ENCODE measurements at places on chromosomes 3 and 15.

GRCh38 chr15:59632714-59633113 lies 21.1 kb downstream of the GCNT3 start:
- DNase-seq: no peak

- no peak for DNase-seq
Measured at GRCh38 chr3:177968891-177969290, 567.3 kb upstream of the KCNMB2 start.

GRCh38 chr3:183260167-183260904 lies 7.3 kb downstream of the B3GNT5 start:
- DNase-seq: no peak

GRCh38 chr3:25064681-25065080 lies 363.4 kb upstream of the RARB start:
- DNase-seq: no peak

DNA sequence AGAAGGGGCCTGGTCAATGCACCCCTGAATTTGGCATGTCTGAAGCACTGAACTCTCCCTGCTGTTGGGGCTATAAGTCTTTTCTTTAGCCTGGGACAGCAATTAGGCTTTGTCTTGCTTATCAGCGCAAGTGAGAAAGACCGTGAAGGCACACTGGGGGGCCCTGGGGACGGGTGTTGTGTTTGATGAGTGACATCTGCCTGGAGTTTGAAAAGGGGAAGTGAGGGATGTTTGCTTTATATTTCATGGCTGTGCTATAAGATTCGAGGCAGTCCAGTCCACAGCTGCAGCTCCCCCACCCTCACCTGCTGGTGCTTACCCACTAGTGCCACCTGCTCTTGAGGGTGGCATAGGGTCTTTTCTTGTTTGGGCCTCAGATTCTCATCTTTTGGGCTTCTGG lies 44.8 kb downstream of the CEMIP start:
- no peak for DNase-seq

- DNase-seq: no peak
Measured at GRCh38 chr15:48647962-48648361, 2.5 kb upstream of the FBN1 start.

DNA sequence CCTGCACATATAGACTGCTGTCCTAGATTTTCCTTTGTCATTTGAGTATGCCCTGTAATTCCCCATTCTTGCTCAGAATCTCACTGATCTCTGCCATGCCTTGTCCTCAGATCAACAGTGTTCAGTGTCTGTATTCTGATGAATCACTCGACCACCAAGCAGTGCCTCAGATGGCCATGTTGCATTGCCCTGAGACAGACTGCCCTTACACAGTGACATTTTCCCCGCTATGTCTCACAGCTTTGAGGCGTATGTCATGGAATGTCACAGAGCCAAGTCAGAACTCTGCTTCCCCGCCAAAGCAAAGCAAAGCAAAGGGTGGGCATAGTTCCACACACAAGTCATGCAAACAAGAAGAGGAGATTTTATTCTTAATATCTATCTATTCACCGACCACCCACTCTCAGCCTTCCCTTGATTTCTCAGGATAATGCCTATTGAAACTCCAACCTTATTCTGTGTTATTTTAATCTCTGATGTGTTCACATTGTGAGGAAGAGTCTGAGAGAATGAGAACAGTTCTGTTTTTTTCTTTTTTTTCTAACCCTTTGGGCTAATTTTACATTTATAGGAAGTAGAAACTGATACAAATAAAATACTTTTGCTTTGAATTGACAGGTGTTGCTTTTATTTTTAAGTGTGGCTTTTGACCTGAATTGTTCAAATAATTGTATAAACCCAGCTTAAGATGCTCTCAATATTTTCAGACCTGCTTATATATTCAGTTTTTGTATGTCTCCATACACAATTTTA lies 16.9 kb upstream of the PSMD6 start:
- DNase-seq: no peak

GRCh38 chr3:19425825-19426224 lies 277.5 kb downstream of the KCNH8 start:
- DNase-seq: no peak

DNA sequence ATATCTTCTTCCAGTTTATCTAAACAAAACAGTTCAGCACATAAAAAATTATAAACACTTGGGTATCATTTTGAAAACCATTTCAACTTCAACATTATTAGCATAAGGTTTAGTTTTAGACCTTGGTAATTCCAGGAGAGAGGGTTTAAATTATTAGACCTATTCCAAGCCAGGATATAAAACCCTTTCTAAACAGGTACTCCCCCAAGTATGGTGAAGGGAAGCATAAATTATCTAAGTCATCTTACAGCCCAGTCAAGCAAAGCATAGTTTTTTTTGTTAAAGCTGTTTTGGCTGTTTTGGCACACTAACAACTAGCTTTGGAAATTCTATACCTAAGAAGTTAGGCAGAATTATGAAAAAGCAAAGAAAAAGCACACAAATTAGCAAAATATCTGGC lies 87.3 kb downstream of the FBN1 start:
- DNase-seq: no peak

DNA sequence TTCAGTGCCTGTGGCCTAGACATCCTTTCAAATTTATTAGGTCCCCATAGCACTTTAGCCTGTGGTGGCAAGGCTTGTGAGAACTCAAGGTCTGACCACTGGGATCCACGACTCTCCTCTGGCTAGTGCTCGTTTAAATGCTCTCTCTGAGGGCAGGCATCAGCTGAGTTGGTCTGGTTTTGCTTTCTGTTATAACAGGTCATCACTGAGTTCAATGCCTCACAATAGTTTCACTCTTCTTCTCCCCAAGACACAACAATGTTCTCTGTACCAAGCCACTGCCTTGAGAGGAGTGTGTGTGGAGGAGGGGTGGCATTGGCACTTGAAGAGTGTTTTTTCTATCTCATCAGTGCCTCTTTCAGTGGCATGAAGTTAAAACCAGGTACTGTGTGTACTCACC lies 7.6 kb downstream of the OR5K4 start:
- DNase-seq: no peak

DNA sequence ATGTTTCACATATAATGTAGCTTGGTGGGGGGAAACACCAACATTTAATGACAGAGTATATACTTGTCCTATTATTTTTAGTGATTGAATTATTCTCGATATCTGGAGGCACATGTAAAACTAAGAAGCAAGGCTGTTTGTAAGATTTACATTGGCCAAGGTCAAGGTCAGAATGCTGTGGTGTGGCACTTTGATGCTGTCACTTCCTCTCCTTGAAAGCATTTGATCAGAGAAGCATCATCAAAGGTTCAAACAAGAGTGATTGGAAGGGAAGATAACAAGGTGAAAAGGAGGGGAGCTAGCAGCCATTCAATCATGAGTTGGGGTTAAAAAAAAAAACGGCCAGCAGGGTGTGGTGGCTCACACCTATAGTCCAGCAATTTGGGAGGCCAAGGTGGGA lies 26.4 kb downstream of the RTF1 start:
- no peak for DNase-seq

DNA sequence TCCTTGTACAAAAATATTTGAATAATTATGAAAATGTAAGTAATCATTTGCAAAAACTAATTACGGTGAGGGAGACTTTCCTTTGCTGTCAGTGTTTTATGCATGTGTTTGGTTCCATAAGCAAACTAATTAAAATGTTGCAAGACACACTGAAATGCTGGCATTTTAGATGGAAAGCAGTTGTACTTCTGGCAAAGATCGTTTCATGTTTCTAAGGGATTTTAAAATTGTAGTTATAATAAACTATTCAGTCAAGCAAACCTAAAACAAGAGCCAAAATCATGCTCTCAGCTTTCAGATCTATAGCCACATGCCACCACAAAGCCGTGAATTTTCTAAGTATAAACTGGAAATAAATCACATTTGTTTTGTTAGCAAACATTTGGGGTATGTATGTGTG lies 240.1 kb upstream of the ZNF385D start:
- DNase-seq: no peak

DNA sequence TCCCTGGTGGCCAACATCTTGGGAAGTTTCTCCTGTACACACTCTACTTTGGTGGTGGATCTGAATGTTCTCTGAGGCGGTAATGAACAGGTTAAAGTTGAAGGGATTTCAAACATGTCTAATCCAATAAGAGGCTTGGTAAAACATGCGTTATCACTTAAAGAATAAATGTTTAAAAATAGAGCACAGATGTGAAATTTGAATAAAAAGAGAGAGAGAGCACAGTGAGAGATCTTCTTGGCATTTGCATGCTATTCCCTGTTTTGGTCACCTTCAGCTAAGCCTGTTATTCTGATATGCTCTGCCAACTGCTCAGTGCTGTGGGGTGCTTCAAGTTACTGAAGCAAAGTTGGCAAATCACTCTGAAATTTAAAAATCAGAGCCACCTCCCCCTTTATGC lies 237.7 kb upstream of the WNT5A start:
- DNase-seq: no peak

- DNase-seq: no peak
Measured at GRCh38 chr3:159798951-159799350, 189.7 kb upstream of the IL12A start.

DNA sequence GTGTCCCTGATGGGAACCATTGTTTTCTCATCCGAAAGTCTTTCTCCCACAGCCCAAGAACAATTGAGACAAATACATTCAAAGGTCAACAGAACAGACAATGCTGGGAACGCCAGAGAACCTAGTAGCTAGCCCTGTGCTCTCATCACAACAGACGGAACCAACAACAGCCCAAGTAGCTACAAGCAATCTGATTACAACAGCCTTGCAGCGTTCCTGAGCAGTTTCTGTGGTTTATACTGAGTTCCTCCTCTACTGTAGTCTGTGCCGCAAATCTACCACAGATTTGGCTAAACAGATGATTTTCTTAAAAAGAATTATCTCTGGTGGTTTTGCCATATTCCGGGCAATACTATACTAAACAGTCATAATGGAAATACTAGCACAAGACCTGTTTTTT lies 435.6 kb downstream of the MECOM start:
- DNase-seq: no peak

GRCh38 chr3:143011705-143012104 lies 10.3 kb downstream of the U2SURP start:
- DNase-seq: no peak

DNA sequence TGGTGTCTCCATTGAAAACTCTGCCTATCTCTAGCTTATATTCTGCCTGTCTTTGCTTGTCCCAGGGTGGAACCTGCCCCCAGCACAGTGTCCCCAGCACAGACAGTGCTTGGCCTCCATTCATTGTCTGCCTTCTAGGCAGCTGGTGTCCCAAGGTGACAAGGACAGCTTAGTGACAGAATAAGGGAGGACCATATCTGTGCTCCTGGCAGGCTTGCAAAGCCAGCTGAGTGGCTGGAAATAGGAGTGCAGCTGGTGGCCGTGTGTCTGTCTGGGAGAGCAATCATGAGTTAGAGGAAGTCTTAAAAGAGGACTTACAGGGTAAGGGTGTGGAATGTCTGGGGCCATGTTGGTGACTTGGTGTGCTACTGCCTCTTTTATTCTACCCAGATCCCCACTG lies 33.4 kb downstream of the SCN5A start:
- no peak for DNase-seq

GRCh38 chr3:15666277-15666676 lies 64.7 kb downstream of the BTD start:
- no peak for DNase-seq

DNA sequence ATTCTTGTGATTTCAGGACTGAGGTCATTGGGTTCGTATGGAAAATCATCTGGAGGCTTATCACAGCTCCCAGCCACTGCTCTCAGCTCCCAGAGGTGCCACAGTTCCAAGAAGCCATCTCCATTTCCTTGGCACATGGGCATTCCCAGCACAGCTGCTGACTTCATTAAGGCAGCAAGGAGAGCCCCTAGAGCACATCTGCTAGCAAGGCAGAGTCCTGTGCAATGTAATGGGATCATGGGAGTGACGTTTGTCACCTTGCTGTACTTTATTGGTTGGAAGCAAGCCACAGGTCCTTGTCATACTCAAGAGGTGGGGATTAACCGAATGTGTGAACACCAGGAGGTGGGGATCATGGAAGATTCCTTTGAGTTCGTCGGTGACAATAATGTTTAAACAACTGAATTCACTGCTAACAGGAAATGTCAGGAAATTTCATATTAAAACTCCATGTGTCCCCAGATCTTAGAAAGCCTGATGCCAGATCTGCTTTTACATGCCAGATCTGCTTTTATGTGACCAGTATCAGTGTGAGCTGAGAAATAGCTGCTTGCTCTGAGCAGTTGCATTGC lies 148.8 kb downstream of the GABRG3 start:
- no peak for DNase-seq

- DNase-seq: no peak
Measured at GRCh38 chr3:194885766-194886165, 200.1 kb downstream of the FAM43A start.

GRCh38 chr3:19938295-19938627 lies 4.2 kb upstream of the EFHB start:
- no peak for DNase-seq

DNA sequence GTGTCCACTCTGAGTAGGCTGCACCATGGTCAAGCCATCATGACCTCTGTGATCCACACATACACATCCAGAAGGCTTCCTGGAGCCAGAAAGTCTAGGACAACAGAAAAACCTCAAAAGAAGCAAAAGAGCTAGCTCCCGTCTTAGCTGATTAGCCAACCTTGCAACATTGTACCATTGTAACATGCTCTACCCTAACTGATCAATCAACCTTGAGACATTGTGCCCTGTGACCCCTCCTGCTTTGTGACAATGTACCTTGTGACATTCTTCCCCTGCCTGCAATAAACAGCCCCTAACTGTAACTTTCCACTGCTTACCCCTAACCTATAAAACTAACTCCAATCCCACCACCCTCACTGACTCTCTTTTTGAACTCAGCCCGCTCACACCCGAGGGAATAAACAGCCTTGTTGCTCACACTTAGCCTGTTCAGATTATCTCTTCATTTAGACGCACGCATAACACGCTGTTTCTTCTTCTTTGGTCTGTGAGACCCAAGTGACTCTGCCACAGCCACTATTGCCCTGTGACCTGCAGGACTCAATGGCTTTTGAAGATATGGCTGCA lies 1104.6 kb downstream of the OTOL1 start:
- no peak for DNase-seq

DNA sequence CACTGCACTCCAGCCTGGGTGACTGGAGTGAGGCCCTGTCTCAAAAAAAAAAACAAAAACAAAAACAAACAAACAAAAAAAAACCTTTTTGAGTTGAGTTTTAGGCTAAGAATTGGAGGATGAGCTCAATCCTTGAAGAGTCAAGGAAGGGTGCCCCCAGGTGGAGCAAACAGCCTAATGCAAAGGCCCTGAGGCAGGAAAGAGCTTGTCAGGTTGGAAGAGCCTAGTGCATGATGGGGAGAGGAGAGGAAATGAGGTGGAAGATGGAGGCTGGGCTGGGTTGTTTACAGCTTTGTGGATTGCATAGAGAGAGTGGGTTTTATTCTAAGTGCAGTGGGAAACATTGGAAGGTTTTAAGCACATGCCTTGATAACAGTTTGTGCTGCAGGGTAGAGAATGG lies 2.1 kb upstream of the SNX22 start:
- DNase-seq: no peak

DNA sequence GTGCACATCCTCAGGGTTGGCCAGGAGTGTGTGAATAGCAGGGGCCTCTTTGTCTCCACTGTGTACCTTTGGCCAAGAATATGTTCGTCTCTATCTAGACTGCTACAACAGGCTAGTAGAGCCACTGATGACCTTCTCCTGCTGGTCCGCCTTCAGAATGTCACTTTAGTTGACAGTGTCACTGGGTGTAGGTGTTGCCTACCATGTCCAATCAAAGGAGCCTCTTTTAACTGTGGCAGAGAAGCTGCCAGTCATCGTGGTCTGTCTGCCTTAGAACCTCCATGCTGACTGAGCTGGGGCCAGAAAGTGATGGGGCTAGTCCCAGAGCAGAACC lies 40.1 kb downstream of the OXSR1 start:
- DNase-seq: no peak
